ENCODE measurements at places on chromosomes 2 and 18. TPM values are rescaled to one million over a fixed set of nuclear protein-coding genes. Genes with fewer than 3 reads are reported as not detected.

GRCh38 chr2:168030862-168031624, 216.4 kb downstream of the STK39 start:
- peak; percentile 13 for DNase-seq

DNA sequence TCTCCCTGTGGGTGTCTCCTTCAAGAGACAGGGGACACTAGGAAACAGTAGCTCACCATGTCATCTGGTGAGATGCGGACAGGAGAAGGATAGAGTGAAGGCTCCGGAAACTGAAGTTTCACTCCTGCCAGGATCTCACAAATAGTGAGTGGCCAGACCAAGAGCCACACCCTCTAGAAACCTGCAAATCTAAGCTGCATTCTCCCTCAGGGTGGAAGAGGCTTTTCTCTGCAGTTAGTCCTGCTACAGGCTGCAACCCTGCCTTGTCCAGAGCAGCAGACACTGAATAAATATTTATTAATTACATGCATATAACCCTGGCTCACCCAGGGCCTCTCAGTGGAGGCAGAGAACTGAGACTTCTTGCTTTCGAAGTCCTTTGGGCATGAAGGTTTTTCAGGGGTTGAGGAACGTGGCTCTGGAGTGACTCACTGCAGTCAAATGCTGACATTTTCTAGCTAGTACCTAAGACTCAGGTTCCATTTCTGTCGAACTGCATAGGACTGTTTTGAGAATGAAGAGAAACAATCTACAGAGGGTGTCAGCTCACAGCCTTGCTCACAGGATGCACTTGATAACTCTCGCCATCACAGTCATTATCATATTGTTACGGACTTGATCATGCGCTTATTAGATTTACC, 87.3 kb downstream of the ACTR2 start:
- peak; percentile 69 for DNase-seq

GRCh38 chr18:33781429-33781828, 203.4 kb downstream of the ASXL3 start:
- no peak for DNase-seq

- no peak for DNase-seq
These were observed 14.9 kb upstream of the GALR1 start for GRCh38 chr18:77234504-77235365.

DNA sequence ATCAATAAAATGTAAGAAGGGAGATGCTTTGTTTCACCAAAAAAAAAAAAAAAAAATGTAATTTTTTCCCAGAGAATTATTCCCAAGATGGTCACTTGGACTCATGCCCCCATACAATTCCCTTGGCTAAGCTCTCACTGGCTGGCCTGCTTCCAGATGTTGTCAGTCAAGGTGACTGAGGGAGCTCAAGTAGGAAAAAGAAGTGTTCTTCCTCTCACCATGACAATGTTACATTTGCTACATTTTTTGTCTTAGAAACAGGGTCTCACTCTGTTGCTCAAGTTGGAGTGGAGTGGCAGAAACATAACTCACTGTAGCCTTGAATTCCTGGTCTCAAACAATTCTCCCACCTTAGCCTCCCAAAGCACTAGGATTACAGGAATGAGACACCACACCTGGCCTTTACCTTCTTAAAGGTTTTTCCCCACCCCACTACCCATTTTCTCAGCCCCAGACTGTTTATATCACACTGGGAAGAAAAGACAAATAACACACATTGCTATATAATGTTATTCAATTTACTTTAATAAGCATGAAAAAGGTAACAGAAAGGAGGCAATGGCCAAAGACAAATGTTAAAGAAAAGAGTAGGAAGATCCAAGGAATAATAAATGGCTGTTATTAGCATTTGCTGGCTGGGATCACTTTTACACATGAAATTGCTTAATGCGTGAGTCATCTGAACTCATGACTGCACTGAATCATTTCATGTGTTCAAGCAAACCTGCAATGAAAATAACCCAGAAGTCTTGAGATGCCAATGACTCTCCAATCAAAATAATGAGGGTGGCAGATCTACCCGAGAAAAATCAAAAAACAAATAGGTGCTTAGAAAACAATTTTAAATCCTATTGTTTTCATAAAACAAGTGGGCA, 45.2 kb downstream of the ACVR1 start:
- DNase-seq: peak; percentile 98

GRCh38 chr2:241137276-241138190, 11.7 kb downstream of the PASK start:
- DNase-seq: no peak

DNA sequence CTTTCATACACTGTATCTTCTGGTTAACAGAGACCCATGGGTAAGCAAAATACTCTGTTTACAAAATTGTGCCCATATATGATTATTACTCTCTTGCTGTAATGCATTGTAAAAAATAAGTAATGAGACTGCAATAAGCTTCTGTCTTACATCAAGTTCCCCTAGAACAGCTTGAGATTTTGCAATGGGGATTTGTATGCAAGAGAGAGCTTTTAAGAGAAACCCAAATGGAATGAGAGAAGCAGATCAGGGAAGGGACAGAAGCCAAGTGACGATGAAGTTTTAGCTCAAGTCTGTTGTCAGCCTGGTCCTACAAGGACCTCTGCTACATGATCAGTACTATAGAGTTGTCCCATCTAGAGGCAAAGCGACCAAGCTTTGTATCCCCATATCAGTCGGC, 218.1 kb upstream of the VWC2L start:
- no peak for DNase-seq

Gene PDE11A
- total RNA-seq: not detected

Gene SGO2
- total RNA-seq: 0.79 TPM

Gene NCKAP5
- total RNA-seq: 0.26 TPM

Data from bronchial epithelial cell (primary cell).